Activated naive CD4-positive, alpha-beta T cell treated with Interleukin-2 at 50 U/mL for 16 hours (primary cell): ENCODE measurements at places on chromosomes 12 and 14.

GRCh38 chr12:7905071-7905470 lies 30.9 kb downstream of the SLC2A3 start:
- no peak for DNase-seq

GRCh38 chr14:70616646-70617045 lies 16.2 kb upstream of the MED6 start:
- DNase-seq = no peak

DNA sequence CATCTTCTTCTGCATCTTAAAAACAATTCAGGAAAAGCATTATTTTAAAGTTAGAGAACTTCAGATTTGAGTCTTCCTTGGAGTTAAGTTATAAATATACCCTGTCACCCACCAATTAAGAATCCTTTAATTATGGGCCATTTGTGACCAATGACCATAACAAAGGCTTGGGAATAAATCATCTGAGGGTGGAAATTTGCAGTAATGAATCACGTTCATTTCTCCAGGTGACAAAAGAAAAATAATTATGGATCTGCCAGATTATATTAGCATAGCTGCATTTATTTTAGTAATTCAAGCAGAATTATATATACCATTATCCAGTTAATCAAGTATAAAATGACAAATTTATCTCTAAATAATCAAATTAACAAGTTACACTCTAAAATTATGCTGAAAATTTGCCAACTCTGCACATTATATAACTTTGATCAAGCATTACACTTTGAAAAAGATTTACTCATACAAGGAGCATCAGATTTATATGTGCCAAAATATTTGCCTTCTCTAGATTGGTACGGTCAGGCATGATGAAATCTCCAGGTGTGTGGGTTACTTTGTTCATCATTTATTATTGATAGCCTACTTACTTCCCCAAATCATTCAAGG lies at the start of gene OR4K14:
TSS of gene OR4K14 (minus strand) at position 51 of the 609 bp plus-strand sequence. CDS start 4,114 bp downstream, outside the sequence.
- no peak for DNase-seq

GRCh38 chr14:90903101-90903500 lies 86.9 kb upstream of the TTC7B start:
- DNase-seq = peak; percentile 59

GRCh38 chr12:75341873-75342272 lies 7.4 kb downstream of the GLIPR1L1 start:
- DNase-seq = no peak

- no peak for DNase-seq
These were observed 229.1 kb downstream of the KCNC2 start for GRCh38 chr12:74980510-74980909.

DNA sequence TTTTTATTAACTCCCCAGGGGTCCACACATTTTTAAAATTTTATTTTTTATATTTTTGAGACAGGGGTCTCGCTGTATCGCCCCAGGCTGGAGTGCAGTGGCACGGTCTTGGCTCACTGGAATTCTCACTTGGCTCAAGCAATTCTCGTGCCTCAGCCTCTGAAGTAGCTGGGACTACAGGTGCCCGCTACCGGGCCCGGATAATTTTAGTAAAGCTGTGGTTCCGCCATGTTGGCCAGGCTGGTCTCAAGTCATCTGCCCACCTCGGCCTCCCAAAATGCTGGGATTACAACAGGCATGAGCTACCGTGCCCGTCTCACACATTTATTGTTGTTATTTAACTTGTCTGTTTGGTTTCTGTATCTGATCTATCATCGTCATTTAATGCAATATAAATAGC lies 307.4 kb downstream of the TMTC2 start:
- no peak for DNase-seq

DNA sequence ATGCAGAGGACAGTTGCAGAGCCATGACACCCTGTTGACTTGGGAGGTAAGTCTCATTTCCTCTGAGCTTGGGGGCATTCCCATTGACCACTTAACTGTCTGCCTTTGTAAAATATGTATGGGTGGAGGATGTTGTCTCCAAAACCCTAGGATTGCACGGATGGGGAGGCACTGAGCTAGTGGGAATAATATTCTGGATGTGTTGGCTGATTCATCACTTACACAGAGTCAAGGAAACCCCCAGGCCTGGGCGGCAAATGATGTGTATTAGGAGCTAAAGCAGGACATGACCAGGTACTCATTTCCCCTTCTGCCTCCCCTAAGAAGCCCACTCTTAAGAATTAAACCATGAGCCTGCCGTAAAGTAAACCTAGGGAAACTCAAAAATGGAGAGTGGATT lies 319.4 kb downstream of the VRK1 start:
- DNase-seq = no peak
